ENCODE measurements at places on chromosomes 3 and 15. TPM values are rescaled to one million over a fixed set of nuclear protein-coding genes. Genes with fewer than 3 reads are reported as not detected.

Gene UROC1
- total RNA-seq = 0.12 TPM

Gene SLC9A9
- total RNA-seq = 11.7 TPM

Gene CLRN1
- not detected for total RNA-seq

- peaks cover 6% of the 10 kb centered on the region for H3K4me1 ChIP-seq
- H3K4me3 ChIP-seq = no peak overlapping the region
- H3K27me3 ChIP-seq = no peaks in the 10 kb centered on the region
- no peak for DNase-seq
- H3K27ac ChIP-seq = no peak overlapping the region
- H3K36me3 ChIP-seq = no peaks in the 10 kb centered on the region
These were observed 15.6 kb upstream of the TLE3 start for GRCh38 chr15:70113304-70113700.

GRCh38 chr15:99992611-99993231 is 259.5 kb upstream of the LYSMD4 start:
- DNase-seq = peak; percentile 11
- H3K4me1 ChIP-seq = no peaks in the 10 kb centered on the region
- H3K27ac ChIP-seq = no peak overlapping the region
- no peaks in the 10 kb centered on the region for H3K36me3 ChIP-seq
- H3K4me3 ChIP-seq = no peak overlapping the region

- H3K36me3 ChIP-seq = no peaks in the 10 kb centered on the region
- no peak overlapping the region for H3K4me3 ChIP-seq
- no peak for DNase-seq
- H3K27me3 ChIP-seq = no peaks in the 10 kb centered on the region
- no peak overlapping the region for H3K27ac ChIP-seq
These were observed 37.9 kb downstream of the CRYGS start for GRCh38 chr3:186506191-186506739.
